SK-MEL-5 (cell line): ENCODE measurements at places on chromosomes 4 and X.
A peak's percentile ranks its signal among the peaks of the same experiment; 100 is the strongest.

GRCh38 chrX:96376266-96376665, 308.4 kb upstream of the DIAPH2 start:
- DNase-seq = no peak

- no peak for DNase-seq
These were observed 505.6 kb downstream of the RAPGEF2 start for GRCh38 chr4:159608436-159608835.

DNA sequence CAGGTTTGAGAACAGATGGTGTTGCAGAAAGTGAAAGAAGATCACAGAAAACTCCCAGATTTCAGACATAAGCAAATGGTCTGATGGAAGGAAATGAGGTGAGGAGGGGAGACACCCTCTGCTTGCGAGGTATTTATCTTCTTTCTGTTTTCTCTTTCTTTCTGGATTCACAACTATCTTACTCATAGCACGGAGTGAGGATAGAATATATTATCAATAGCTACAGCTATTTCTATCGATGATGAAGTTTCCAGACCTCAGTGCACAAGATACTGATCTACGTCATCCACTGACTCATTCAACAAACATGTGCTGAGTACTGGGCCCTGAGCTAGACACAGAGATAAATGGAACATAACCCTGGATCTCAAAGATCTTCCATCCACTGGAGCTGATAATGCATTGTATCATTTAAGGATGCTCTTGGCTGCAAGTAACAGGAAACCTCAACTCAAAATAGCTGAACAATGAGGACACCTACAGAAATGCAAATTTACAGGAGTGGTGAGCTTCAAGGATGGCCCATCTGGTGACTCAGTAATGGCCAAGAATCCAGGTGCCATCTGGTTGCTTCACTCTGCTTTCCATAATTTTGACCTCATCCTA, 21.2 kb downstream of the SLC2A9 start:
- no peak for DNase-seq

DNA sequence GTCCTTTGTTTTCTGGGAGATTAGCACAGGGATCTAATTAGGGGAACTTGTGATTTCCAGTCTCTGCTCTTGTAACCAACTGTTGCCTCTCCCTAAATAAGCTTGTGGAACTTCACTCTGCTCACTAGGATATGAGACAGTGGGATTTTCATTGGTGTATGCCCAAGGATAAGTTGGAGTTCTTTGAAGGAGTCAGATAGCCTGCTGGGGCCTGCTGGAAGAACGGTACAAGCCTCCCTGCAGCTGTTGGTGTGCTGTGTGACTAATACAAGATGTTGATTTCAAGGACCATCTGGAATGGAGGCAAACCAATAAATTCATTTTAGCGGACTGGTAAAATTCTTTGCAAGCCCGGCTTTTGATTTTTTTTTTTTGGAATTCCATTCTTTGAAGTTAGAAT, 167.0 kb downstream of the AASDH start:
- no peak for DNase-seq

DNA sequence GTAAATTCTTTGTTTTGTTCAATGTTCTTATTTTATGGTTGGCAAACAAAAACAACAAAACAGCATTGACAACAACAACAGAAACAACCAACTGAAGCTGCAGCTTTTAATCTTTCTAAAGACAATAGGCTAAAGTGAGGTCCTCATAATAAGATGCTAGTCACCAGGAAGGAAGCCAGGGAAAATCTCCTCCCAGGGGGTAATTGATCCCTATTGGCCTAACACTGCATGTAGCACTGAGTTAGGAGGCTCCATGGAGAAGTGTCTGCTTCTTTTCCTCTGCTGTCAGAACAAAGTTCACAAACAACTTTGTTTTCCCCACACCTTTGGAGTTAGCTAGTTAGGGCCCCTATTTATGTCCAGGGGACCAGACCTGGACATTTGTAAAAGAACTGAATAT, 4.7 kb upstream of the LRAT start:
- no peak for DNase-seq

- peak; percentile 37 for DNase-seq
These were observed 45.9 kb upstream of the PGM2 start for GRCh38 chr4:37780444-37781130.

DNA sequence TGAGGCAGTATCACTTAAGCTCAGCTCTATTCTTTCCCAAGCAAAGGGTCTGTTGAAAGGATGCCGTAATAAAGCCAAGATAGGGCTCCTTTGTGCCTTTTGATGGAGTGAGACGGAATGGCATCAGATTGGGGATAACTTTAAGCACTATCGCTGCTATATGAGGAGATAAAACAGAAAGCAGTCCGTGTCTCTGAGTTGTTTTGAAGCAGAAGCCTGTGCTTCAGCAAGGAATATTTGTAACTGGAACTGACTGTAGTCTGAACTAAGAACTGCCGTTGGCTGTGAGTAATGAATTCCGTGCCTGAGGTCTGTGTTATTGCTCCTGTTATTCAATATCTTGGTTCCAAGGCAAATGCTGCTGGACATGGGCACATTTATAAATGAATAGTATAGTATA, 297.4 kb downstream of the ANKRD50 start:
- DNase-seq = peak; percentile 1

DNA sequence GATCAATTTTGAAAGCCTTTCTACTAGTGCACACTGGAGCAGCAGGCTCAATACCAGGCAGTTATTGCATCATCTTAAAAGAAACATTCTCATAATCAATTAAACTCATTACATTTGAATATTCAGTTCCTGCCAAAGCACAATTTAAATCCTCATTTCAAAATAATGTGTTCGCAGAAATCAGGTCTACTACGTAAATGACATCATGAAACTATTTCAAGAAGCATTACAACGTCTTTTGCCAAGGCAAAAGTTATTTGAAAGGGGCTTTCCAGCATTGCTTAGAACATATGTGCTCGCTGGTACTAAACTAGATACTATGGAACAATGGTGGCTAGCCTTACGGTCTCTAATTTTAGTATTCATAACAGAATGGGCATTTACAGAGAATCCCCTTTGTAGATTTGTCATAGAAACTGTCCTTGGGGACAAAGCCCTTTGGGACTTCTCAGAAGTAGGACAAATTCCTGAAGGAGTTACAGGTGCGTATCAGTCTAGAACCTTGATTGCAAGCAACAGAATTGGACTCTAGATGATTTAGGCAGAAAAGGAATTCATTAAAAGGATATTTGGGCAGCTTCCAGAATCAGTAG, 27.6 kb upstream of the HUWE1 start:
- no peak for DNase-seq

DNA sequence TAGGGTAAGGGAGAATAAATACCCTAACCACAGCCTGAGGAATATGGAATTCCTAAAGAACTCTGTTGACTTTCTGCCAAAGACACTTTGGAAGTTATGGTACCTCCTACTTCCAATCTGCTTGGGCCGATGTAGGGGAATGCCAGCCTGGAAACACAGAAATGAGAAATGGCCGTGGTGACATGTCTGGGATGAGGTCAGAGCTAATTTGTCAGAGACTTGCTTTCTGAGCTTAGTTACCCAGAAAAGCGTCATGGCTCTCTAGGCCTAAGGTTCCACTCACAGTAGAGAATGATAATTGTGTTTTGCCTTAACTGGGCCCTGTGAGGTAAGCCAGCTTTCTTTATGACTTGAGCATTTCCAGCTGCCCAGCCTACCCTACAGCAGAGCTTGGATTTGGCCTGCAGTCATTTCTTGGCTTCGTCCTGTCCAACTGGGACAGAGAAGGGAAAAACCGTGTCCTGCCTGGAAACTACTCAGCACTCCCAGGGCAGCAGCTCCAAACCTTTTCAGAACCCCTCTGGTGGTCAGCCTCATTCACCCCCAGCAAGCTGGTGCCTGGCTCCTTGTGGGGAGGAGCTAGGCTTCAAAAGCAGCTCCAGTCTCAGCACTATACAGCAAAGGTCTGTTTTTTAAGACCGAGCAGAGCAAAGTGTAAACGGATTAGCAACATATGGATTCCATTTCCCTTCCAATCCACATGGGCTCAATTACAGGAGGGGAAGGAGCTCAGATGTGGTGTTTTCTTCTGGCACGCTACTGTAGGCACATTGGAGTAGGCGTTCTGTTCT, 92.3 kb downstream of the RLIM start:
- DNase-seq = no peak

DNA sequence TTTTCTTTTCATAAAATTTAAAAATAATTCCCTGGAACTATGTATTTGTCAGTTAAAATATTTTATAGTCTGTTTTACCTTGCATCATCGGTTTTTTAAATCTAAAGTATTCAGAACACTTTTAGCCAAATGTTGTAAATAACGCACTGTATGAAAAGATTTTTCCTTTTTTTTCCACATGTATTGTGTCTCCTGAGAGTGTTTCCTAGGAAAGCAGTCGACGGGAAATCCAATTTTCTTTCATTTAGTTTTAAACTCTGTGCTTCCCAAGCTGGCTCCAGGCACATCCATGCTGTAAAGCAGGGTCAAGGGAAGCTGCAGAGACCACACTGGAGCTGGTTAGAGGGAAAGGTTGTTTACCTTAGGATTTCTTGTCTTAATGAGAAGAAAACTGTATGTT, 1724.3 kb upstream of the TENM3 start:
- no peak for DNase-seq

DNA sequence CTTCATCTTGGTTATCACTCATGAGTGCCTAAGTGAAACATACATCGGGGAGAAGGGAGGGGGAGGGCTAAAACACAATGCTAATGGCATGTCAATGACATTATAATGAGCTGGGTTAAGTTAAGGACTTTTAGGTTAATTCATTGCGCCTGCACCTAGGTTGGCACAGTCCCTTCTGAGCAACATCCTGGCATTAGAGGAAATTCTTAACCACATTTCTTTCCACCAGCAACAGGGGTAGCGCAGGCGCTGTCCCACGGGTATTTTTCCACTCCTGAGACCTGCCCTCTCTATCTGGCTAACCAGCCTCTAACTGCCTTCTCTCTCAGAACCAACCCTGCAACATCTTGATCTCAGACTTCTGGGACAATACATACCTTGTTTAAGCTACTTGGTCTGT, 39.0 kb upstream of the PROM1 start:
- no peak for DNase-seq

DNA sequence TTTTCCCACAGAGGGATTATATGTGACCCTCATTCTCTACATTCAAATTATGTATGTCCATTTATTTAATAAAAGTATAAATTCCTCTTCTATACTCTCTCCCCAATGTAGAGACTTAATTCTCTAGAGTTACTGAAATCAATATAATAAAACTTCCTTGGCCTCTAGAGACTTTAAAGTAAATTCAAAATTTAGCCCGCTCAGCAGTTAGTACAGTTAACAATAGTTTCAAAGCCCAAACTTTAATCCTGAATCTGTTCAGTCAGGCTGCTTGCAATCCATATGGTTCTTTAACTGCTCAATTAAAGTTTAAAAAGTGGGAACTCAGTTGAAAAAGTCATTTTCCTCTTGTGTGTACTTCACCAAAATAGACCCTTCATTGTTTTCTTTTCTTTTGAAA, 2558.4 kb downstream of the ARAP2 start:
- DNase-seq = no peak

- DNase-seq = no peak
These were observed 8.8 kb upstream of the NKX1-1 start for GRCh38 chr4:1414831-1415680.

DNA sequence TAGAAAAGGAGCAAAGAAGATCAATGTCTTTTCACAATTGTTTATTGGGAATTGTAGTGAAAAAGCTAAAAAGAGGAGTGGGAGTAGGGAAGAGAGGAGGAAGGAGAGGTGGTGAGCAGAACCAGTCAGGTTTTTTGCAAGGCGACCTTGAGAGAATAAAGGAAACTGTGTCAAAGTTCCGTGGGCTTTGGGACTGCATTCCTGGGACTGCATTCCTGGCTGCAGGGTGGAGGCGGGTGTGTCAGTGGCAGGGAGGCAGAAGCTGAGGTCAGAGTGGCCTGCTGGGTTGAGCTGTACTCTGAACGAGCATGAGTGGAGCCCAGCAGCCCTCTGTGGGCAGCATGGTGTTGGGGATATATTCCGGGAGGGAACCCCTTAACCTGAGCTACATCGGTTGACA, 66.8 kb upstream of the UCP1 start:
- no peak for DNase-seq

- DNase-seq = peak; percentile 88
These were observed 6.2 kb downstream of the TXK start for GRCh38 chr4:48127682-48128404.

DNA sequence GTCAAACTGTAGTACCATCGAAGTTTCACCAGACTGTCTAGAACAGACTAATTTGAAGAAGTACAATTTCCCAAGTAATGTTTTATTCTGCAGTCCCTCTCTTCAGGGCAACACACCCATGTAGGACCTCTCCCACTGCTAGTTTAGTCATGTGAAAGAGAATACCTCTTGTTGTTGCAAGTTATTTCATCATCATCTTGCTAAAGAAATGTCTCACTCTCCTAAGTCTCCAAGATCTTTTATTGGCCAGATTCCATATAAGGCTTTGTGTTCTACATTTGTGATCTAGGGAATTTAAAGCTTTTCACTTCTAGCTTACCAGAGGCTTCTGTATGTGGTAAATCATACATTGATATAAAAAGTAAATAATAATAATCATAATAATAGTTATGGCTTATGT, 745.3 kb upstream of the MAGEB2 start:
- DNase-seq = no peak

DNA sequence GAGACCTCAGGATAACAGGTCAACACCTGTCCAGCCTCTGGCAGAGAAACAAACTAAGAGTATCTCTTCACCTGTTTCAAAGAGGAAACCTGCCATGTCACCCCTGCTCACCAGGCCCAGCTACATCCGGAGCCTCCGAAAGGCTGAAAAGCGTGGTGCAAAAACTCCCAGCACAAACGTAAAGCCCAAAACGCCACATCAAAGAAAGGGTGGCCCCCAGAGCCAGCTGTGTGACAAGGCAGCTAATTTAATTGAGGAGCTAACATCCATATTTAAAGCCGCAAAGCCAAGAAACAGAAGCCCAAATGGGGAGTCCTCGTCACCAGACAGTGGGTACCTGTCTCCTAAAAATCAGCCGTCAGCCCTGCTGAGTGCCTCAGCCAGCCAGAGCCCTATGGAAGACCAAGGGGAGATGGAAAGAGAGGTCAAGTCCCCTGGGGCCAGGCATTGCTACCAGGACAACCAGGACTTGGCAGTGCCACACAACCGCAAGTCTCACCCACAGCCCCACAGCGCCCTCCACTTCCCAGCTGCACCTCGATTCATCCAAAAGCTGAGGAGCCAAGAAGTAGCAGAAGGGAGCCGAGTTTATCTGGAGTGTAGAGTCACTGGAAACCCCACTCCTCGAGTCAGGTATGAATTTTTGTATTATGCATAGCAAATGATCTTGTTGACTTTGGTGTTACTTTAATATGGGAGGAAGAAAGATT, 15.1 kb downstream of the PALLD start:
- peak; percentile 9 for DNase-seq

DNA sequence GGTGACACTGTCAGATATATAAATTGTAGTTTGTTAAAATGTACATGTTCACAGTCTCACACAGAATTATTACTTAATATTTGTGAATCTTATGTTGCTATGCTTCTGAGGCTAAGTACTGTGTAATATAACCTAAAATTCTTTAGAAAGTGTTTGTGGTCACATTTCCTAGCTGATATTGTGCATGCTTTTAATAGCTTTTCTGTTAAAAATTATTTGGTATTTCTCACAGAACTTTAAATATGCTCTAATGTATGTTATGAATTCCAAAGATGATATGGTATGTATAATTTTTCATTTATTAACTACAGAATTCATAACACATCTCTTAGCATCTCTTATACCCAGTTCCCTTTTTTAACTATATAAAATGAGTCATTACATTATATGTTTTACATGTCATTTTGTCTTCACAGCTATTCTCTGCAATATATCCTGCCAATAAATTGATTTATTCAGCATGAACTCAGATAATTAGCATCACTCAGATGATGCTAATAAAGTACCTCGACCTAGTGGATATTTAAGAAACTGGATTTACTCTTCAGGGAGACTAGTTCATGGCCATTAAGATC, 9.3 kb downstream of the PTPN13 start:
- DNase-seq = no peak
